ENCODE measurements at places on chromosomes 7 and 10.

DNA sequence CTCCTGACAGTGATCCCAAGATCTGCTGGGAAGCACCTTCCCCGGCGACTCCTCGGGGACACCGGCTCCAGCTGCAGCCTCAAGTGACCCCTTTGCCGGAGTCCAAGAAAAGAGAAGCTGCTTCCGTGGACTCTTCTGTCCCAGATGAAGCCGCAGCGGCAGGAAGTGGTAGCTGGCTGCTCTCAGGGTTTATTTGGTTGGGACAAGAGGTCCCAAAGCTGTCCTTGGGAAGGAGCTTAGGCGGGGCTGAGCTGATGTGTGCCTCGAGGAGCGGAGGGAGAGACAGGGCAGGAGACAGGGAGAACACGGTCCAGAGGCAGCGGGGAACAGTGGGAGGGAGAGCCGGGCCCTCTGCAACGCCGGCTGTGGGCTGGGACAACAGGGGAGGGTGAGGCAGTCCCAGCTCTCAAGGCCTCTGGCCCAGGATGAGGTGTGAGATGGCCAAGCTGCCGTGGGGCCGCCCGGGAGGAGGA, 13.1 kb upstream of the FAM20C start:
- DNase-seq = no peak

DNA sequence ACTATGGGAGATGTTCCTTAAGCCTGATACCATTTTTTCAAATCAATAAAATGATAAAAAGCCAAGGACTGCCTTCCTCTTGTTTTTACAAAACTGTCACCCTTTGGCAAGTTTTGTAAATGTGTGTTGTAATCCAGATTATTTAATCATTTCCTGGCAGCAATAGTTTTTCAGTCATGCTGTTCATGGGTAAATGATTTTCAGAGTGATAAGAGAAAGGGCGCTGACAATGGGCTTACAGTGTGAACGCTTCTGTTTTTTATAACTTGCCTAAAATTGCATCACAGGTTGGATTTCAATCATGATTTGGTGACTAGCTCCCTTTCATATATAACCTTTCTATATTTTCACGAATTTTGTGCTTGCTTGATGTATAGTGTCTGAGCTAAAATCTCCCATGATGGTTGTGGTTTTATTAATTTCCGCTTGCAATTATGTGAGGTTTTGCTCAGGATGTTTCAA, 19.0 kb upstream of the DMBT1 start:
- no peak for DNase-seq

DNA sequence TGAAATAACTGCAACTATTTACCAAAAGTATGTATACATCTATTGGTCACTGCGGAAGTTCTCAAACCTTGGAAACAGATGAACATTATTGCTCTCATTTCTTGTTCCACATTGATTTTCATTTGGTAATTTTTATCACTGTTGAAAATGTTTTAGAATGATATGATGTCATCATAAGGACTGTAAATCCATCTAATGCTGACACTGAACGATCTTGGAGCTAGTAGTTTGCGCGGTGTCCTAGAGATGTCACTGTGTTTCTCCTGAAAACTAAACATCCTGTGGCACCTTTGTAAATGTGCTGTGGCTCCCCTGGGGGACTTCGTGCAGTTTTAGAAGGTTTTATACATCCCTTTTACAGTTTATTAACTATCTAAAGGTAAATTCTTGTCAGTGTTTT, 73.5 kb downstream of the DNAJB9 start:
- no peak for DNase-seq

DNA sequence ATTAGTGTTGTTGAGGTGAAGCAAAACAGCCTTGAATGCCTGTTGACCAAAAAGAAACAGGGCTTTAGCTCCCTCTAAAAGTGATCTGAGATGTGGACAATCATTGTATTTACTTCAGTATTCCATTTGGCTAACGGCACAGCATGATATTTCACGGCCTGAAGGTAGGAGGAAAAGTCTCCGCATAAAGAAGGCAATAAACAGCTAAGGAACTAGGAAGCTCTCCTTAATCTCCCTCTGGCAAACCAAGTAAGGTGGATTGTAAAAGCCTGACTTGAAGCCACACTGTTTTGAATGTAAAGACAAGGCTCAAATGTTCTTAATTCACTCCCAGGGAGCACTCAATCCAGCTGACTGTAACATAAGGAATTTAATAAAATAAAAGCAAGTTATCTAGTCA, 160.0 kb upstream of the ZNF804B start:
- DNase-seq = no peak

- DNase-seq = no peak
Measured at GRCh38 chr7:51569581-51569980, 253.0 kb upstream of the COBL start.

DNA sequence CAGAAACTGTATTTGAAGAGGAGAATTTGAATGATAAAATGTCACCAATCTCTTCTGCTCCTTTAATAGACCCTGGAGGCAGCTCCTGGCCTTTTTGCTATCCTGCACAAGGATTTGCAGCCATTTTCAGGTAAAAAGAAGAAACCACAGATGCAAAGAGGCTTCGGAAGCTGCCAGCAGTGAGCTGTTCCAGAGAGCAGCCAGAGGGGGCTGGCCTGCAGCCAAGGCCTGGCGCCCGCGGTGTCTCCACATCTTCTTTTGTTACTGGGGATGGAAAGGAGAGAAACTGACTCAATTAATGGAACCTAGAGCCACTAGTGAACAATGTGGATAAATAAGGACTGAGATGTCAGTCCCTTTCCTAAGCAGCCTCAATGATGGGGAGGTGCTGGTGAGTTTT, 23.9 kb upstream of the GPR26 start:
- no peak for DNase-seq

DNA sequence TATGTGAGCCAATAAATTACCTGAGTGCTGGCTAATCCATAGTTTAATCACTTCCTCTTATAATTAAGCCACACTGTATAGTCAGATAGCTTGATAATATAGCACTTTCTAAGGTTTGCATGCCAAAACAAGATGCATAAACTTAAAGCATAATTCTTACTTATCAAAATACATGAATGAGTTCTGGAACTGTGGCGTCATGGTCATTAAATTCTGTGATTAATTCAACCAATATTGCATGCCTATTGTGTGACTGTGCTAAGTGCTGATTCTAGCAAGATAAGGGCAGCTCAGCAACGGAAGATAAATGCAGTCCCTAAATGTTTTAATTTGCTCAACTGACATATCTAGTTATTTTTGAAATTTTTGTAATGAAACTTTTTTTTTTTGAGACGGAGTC, 29.7 kb downstream of the HOXA1 start:
- no peak for DNase-seq

- peak; percentile 44 for DNase-seq
Measured at GRCh38 chr10:13440185-13441061, 88.4 kb downstream of the BEND7 start.

GRCh38 chr10:56912043-56912442, 551.0 kb upstream of the ZWINT start:
- DNase-seq = no peak

GRCh38 chr10:45532480-45532879, 140.1 kb downstream of the ZFAND4 start:
- no peak for DNase-seq

DNA sequence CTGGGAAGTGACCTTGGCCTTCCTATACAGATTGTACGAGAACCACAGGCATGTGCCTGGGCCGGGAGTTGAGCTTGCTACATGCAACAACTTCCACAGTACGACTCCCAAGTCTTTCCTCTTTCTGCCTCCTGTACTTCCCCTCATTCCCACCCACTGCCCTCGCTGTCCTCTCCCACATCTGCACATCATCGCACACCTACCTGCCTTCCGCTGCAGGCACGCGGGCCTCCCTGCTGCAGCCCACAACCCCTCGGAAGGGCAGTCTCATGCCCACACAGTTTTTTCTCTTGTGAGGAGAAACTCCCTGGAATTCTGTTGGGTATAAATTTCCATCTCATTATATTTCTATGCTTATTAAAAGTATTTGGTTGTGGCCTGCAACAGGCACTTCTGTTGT, 117.2 kb downstream of the ACTR3B start:
- DNase-seq = no peak

DNA sequence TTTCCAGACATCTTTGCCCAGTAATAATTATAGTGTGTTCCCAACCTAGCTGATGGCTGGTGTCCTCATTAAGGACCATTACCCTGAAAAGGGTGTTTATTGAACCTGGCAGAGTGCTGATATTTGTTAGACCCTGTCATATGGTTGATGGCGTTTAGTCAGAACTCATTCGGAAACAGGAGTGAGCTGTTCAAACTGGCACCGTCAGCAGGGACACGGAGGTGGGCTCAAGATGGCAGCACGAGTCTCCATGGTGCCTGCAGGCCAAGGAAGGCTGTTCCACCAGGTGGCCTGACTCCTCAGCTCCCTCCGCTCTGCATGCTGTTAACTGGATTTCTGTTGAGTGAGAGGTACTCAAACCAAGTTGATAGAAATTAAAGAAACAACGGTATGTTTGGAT, 589.1 kb upstream of the MGMT start:
- DNase-seq = no peak

- DNase-seq = no peak
Measured at GRCh38 chr10:88168171-88169036, 305.0 kb downstream of the PTEN start.

DNA sequence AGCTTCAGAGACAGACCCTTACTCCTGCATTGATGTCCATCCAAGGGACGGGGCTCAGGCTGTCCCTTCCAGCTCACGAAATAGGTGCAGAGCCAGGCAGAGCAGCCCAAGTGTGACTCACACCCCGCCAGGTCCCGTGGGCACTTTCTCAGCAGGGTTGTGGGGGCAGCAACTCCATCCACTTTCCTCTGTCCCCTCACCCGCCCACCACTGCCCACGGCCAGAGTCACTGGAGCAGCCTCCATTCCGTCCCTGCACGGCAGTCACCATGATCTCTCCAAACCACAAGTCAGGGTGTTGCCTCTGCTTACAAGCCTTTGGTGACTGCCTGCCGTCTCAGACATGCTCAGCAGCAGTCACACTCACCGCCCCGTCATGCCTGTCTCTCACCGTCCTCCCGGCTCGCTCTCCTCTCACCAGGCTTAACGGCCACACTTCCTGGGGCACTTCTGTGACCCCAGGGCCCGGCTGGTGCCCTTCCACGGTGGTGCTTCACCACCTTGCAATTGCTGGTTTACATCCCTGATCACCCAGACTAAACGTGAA, 39.3 kb downstream of the CALML3 start:
- DNase-seq = peak; percentile 39

DNA sequence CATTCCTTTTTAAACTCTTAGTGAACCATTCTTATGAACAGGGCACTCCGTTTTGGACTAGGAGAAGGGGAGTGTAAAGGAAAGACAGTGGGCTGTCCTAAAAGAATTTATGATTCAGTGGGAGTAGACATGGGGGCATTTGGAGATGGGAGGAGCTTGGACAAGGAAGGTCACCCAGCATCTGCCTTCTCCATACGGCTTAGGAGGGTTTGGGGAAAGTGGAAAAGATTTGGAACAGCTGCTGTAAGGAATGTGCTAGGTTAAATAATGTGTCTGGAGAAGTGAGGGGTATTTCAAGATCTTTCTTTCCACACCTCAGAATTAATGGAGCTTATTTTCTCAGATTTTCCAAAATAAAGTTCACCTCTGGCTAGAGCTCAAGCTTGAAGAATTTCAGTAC, 24.0 kb downstream of the SLC35G1 start:
- no peak for DNase-seq

DNA sequence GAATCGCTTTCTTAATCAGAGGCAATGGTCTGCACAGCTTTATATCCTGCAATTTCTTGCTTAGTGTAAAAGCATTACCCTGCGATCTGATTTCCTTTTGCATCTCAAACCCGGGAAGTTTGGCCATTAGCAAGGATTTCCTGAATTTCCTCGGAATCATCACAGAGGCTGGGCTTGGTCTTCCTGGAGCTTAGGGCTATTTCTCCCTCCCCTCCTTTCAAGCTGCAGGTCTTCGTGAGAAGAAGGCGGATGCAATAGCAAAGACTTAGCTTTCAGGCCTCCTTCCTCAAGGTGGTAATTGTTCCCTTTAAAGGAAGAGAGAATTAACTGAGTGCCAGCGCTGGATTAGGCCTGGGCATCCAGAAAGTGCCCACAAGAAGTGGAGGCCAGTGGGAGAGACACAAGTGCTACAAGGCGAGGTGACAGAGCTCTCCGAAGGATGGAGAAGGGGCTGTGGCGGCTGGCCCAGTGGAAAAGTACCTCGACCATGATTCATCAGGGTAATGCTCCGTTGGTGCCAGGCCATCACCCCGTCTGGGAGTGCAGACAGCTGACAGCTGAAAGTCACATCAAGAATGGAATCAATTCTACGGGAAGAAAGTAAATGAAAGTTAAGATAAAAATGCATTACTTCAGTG, 4.0 kb upstream of the ARMS2 start:
- no peak for DNase-seq

DNA sequence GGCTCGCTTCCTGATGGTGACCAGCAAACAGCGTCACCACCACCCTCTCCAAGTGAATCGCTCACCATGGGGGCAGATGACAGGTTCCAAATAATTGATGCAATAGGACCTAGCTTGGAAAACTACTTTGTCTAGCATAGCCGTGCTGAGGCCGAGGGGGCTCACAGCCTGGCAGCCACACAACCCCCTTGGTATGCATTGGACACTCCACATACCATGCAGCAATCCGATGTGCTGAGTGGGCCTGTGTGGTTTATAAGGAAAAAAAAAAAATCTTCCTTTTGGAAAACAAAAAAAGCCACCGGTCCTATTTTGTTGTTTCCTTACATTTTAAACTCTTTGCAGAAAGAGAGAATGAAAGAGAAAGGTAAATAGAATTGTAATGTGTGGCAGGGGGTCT, 15.1 kb downstream of the GATA3 start:
- DNase-seq = no peak

DNA sequence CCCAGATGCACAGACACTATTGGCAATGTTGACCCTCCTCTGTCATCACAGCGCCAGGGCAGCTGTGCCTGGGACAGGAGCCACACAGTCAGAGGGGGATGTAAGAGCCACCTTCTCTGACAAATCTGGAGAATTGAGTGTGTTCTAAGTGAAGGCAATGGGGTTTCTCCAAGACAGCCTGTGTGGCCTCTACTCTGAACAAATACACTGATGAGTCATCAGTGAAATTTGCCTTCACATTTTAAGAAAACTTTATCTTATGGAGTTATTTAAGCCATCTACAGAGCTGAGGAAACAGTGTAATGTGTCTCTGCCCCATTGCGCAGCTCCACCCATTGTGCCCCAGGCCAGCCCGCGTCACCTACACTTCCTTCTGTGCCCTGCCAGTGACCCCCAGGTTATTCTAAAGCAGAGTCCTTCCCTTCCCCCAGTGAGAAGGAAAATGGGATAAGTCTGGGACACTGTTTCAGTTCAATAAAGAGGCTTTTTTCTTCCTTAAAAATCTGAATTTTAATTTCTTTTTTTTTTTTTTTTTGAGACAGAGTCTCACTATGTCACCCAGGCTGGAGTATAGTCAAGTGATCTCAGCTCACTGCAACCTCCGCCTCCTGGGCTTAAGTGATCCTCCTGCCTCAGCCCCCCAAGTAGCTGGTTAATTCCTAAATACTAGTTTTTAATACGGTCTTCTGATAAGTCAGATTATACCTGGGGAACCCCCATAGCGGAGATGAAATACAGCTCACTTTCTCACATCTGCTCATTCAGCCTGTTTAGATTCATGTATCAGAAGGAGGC, 21.8 kb downstream of the AKR1E2 start:
- no peak for DNase-seq
